Fibroblast of the conjunctiva (primary cell): ENCODE measurements at places on chromosomes 16 and 17.

- no peak for DNase-seq
These were observed 15.8 kb downstream of the CYB5B start for GRCh38 chr16:69440250-69440649.

DNA sequence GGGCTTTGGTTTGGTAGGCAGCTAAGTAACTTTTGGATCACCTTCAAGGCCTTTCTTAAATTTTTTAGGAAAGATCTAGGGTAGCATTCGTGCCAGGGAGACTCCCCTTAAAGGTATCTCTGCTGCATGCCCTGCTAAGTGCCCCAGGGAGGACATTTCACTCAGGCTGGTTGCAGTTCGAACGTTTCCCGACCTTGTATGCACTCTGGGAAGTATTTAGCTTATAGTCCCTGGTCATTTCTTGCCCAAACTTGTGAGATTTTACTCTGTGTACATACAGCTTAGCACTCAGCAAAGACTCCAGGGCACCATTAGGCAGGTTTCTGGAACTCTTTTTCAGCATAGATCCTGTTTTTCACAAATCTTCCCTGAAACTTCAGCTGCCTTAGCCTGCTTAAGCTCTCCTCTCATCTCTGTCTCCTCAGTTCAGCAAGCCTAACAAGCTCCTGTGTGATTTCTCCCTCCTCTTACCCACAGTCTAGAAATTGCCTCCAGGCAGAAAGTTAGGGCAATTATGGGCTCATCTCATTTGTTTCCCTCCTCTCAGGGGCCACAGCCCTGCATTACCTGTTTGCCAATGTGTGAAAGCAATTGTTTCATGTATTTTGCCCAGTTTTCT is 84.6 kb downstream of the MRTFB start:
- no peak for DNase-seq

DNA sequence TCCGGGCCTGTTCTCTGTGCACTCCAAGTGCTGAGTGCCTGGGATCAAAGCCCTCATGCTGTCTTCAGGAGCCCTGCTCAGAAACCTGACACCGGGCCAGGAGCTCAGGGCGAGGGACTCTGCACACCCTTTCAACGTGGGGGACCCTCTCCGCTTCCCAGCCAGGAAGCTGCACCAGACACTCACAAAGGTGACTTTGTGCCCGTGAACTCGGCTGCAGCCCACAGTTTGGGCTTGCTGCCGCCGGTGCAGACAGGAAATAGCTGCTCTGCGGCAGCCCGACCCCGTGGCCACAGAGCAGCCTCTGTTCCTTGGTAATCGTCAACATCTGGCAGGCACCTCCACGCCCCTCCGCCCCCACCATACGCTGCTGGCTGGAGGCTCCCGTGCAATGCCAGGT is 93.4 kb upstream of the METRNL start:
- DNase-seq = no peak

- peak; percentile 37 for DNase-seq
These were observed 94.6 kb downstream of the RGS9 start for GRCh38 chr17:65231662-65232335.

DNA sequence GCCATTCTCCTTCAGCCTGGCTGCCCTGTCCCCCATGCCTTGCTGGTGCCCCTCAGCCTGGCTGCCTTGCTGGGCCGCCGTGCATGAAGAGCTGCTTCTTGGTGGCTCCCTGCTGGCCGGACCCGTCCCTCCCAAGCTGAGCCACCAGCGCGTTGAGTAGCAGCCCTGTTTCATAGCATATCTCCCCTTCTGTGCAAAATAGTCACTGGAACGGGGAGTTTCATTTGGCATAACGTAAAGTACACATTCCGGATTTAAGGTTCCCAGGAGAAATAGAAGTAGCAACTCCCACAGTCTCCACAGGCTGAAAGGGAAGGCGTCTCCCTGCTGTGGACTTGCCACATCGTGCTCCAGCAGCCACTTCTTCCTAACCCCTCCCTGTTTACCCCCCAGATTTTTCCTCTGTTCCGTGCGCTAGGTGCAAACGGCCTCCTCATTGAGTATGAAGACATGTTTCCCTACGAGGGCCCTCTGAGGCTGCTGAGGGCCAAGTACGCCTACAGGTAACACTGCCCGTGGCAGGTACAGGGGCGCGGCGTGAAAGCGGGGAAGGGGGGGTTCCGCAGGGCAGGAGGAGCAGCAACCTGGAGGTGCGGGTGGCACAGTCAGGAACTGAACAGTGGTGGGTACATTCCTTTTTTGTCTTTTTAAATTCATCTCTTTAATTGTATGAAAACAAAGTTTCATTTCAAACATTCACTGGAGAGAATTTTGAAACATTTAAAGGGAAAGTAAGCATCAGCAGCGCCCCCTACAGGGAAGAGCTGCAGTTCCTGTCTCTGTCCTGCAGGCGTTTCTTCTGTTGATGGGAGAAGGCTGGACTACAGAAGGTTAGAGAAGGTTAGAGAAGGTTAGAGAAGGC is 5.8 kb upstream of the OGFOD3 start:
- DNase-seq = peak; percentile 16

GRCh38 chr16:73434621-73435020 is 386.7 kb upstream of the ZFHX3 start:
- DNase-seq = no peak

- peak; percentile 82 for DNase-seq
These were observed 32.1 kb downstream of the IST1 start for GRCh38 chr16:71927383-71927782.

- DNase-seq = no peak
These were observed 272.0 kb downstream of the MAF start for GRCh38 chr16:79328402-79329165.
